WTC11 (cell line): ENCODE measurements at places on chromosomes 16 and 17. TPM values are rescaled to one million over a fixed set of nuclear protein-coding genes. Genes with fewer than 3 reads are reported as not detected.

Gene UNC13D
- total RNA-seq: 12.1 to 13.8 TPM (median 13.1 TPM) in 3 replicates

GRCh38 chr17:72518753-72519597 is 398.2 kb downstream of the SOX9 start:
- H3K4me1 ChIP-seq: peaks cover 44% of the 10 kb centered on the region
- no peaks in the 10 kb centered on the region for H3K36me3 ChIP-seq
- H3K27me3 ChIP-seq: no peaks in the 10 kb centered on the region
- no peak for DNase-seq
- no peak overlapping the region for H3K27ac ChIP-seq

Gene SLC16A5
- total RNA-seq: 32.4 to 33.5 TPM (median 33.1 TPM) in 3 replicates

Gene CACNG5
- total RNA-seq: 1.9 to 3.1 TPM (median 2.8 TPM) in 3 replicates

Gene SLFN14
- total RNA-seq: not detected in 3 replicates

- H3K36me3 ChIP-seq: no peaks in the 10 kb centered on the region
- DNase-seq: no peak
- no peak overlapping the region for H3K27ac ChIP-seq
- no peak overlapping the region for H3K4me3 ChIP-seq
Measured at GRCh38 chr17:50110591-50111349, 15.6 kb downstream of the PDK2 start.

GRCh38 chr16:86371083-86371803 is 139.1 kb upstream of the FOXF1 start:
- no peak overlapping the region for H3K27ac ChIP-seq
- H3K36me3 ChIP-seq: peaks cover 8% of the 10 kb centered on the region
- H3K4me1 ChIP-seq: peaks cover 35% of the 10 kb centered on the region
- H3K4me3 ChIP-seq: no peak overlapping the region

Gene C17orf67
- total RNA-seq: 3.0 to 3.4 TPM (median 3.3 TPM) in 3 replicates
